ENCODE measurements at places on chromosomes 5 and 9.

- no peak for DNase-seq
Observed at GRCh38 chr9:20479419-20480155, 142.7 kb downstream of the MLLT3 start.

DNA sequence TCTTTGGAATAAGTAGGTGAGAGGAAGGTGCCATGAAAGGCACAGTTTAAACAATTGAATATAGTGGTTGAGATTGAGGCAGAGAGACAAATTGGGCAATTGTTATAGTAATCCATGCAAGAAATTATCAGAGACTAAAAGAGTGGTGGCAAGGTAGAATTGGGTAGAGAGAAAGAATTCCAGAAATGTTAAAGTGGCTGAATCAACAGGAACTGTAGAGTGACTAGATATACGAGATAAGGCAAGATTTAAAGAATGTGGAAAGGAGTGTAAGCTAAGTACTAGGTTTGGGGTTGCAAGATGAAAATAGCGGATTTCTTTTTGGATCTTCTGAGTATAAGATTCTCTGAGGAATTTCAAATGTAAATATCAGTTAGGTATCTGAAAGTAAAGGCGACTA, 285.2 kb downstream of the DMRTA1 start:
- DNase-seq: no peak

- DNase-seq: no peak
Observed at GRCh38 chr9:75431375-75431774, 343.1 kb downstream of the OSTF1 start.

GRCh38 chr9:26779062-26779461, 113.5 kb downstream of the CAAP1 start:
- DNase-seq: no peak

DNA sequence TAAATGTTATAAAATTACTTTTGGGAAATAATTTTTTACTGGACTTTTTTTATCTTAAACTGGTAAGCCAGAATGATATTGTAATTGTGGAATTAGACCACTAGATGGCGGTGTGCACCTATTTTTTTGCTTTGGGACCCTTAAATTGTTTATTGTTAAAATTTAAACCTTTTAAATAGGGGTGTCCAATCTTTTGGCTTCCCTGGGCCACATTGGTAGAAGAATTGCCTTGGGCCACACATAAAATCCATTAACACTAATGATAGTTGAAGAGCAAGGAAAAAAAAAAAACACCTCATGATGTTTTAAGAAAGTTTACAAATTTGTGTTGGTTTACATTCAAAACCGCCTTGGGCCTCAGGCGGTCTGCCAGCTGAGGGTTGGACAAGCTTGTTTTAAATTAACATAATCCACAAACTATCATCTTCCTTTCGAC, 28.4 kb upstream of the GADD45G start:
- no peak for DNase-seq

DNA sequence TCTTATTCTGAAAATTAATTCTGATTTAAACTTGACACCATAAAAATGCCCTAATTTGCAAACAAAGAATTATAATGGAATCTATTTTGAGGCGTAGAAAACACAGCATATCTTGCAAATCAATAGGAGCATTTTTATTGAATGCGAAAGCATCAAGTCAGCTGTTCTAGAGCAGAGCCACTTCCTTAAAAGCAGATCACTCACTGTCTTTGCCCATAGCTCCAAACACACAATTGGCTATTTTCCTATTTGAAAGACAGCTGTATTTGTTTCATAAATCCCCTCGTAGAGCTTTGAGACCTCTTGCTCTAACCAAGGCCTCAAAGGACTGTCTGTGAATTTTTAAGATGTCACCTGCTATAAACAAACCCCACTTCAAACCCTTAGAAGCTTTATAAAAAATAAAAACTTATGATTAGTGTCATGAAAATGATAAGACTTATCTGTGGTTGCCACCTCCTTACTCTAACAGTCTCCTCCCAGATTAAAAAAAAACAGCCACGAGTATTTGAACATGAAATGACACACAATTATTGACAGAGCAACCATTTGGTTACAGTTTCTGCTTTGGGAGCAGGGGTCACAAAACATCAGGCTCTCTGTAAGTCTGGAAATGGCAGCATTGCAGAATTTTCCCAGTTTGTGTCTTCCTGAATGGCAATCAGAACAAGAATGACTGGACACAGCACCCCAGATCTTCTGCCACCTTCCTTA, 75.6 kb upstream of the RASEF start:
- no peak for DNase-seq

GRCh38 chr9:33049680-33050361, 24.7 kb downstream of the DNAJA1 start:
- no peak for DNase-seq

DNA sequence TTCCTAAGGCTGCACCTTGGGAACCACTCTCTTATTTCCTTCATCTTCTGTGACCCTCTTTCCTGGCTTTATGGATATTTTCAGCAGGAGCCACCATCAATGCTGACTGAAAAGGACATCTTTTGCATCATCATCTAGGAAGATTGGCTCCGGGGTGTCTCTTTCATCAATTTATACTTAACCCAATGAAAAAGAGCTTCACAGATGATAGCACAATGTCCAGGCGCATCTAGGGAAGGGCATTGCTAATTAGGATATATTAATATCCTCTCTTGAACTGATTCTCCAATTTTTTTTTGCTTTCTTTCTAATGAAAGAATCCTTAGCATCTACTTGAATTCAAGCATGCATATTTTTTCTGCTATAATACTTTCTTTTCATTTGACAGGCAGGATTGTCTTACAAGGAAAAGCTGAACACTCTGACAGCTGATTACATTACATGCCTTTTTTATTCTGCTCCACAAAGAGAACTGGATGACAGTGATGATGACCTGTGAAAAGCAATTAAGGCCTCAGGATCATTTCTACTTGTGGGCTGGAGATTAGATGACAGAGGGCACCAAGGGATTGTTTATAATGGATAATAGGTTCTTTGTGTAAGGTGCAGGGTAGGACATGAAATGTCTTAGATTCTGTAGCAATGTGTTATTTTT, 60.2 kb downstream of the PCSK1 start:
- DNase-seq: no peak

- no peak for DNase-seq
Observed at GRCh38 chr5:151721087-151721646, 34.5 kb upstream of the SPARC start.

- no peak for DNase-seq
Observed at GRCh38 chr5:6732634-6733410, 19.6 kb downstream of the TENT4A start.

DNA sequence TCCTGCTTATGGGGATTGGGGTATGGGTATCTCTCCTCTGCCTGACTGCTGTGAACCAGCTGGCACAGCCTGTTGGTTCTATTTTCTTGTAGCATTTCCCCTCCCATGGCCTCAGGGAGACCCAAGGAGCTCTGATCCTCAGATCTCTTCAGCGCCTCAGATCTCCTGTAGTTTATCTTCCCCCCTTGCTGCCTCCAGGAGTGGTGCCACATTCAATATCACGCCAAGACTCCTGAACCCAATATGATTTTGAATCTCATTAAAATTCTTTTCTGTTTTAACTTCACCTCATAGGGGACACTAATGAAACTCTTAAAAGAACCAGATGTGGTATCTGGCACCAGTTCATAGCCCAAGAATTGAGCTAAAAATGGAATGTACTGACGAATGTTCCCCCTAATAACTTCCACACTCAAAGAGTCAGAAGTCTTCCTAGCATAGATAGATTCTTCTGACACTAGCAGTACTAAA, 59.6 kb upstream of the LIFR start:
- DNase-seq: no peak

GRCh38 chr5:142364251-142365145, 39.7 kb upstream of the SPRY4 start:
- DNase-seq: no peak

DNA sequence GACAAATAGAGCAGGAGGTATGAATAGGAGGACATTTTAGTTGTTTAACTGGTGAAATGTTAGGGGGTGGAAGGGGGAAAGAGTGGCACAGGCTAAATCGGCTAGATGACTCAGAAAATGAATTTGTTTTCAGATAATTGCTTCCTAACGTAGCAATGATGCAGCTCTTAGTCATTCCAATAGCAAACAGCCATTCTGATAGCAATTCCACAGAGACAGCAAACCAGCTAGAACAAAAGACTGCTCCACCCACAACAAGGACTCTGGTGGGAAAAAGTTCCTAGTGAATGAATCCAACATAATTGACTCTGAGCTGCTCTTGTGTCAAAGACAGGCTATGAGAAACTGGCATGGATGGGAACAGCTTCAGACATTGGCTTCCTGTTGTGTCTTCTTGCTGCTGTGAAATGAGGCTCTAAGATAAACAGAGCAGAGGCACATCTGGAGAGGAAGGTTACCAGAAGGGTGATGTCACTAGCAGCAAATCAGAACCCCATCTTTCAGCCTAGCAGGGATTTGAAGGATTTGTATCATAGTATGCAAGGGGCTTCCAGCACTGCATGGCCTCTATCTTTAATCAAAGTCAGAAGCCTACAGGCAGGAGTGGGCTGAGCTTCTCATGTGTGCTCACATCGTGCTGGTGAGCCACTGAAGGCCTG, 28.1 kb upstream of the F2RL1 start:
- no peak for DNase-seq
